ENCODE measurements at places on chromosomes 13 and 19. TPM values are rescaled to one million over a fixed set of nuclear protein-coding genes. Genes with fewer than 3 reads are reported as not detected.
A peak's percentile ranks its signal among the peaks of the same experiment; 100 is the strongest.

- no peaks in the 10 kb centered on the region for H3K4me1 ChIP-seq
- H3K36me3 ChIP-seq: no peaks in the 10 kb centered on the region
- DNase-seq: no peak
- no peak overlapping the region for H3K27ac ChIP-seq
- H3K27me3 ChIP-seq: no peaks in the 10 kb centered on the region
- no peak overlapping the region for H3K4me3 ChIP-seq
Measured at GRCh38 chr19:31096935-31097545, 252.2 kb downstream of the TSHZ3 start.

DNA sequence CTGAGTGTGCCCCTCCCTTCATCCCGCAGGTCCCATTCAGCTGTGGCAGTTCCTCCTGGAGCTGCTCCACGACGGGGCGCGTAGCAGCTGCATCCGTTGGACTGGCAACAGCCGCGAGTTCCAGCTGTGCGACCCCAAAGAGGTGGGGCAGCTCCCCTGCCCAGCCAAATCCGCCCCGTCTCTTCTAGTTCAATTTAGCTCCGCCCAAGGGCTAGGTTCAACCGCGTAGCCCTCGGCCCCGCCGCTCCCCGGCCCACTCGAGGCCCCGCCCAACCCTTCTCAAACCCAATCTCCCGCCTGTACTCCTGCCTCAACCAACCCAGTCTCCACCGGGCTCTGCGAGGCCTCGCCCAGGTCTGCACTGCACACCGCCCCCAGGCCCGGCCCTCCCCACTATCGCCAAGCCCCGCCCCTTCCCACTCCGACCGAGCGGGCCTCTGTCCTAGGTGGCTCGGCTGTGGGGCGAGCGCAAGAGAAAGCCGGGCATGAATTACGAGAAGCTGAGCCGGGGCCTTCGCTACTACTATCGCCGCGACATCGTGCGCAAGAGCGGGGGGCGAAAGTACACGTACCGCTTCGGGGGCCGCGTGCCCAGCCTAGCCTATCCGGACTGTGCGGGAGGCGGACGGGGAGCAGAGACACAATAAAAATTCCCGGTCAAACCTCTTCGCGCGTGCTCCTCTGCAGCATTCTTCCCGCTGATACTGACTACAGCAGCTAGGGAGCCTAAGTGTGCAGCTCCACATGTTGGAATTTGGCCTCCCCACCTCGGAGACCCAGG is 2.9 kb downstream of the ETV2 start:
- no peaks in the 10 kb centered on the region for H3K36me3 ChIP-seq
- peak overlapping the region; percentile 48 for H3K4me3 ChIP-seq
- H3K4me1 ChIP-seq: peaks cover 3% of the 10 kb centered on the region
- peak; percentile 97 for DNase-seq

DNA sequence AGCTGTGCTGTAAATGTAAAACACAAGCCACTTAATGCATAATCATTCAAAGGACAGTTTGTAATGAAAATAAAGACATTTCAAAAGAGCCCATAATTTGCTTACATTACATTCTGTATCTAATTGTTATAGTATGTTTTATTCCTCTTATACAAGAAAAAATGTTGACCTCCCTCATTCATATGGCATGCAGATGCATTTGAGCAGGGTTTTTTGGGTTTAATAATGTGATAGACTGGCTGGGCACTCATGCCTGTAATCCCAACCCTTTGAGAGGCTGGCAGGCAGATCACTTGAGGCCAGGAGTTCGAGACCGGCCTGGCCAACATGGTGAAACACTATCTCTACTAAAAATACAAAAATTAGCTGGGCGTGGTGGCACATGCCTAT is 11.6 kb upstream of the ARL11 start:
- no peak overlapping the region for H3K27ac ChIP-seq
- H3K36me3 ChIP-seq: no peaks in the 10 kb centered on the region
- H3K4me3 ChIP-seq: no peak overlapping the region
- H3K27me3 ChIP-seq: no peaks in the 10 kb centered on the region

Gene ZNF667
- 4.5 TPM for polyA plus RNA-seq

Gene ERFL
- 0.33 TPM for polyA plus RNA-seq

- no peak for DNase-seq
- no peaks in the 10 kb centered on the region for H3K27me3 ChIP-seq
- no peak overlapping the region for H3K4me3 ChIP-seq
Measured at GRCh38 chr19:38675611-38676010, 28.2 kb downstream of the ACTN4 start.

GRCh38 chr19:16095071-16095571 is 16.6 kb upstream of the RAB8A start:
- H3K4me3 ChIP-seq: no peak overlapping the region
- DNase-seq: no peak
- H3K27me3 ChIP-seq: no peaks in the 10 kb centered on the region
- H3K27ac ChIP-seq: peak overlapping the region; percentile 5
- no peaks in the 10 kb centered on the region for H3K4me1 ChIP-seq

DNA sequence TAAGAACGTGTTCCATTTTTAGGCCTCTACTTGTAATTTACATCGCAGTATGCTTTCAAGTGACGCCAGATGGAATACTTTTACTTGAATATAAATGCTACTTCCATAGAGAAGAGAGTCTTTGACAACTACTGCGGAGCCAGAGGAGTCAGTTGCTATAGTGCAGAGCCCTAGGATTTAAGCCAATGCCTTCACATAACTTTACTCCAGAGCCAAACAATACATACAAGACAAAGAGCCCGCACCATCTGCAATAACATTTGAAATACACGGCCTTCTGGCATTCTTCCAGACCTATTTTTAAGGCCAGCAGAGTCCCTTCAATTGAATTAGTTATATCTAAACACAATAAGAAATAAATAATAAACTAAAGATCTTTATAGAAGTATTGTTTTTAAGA is 59.4 kb downstream of the XPO4 start:
- no peaks in the 10 kb centered on the region for H3K36me3 ChIP-seq
- H3K27ac ChIP-seq: no peak overlapping the region
- H3K27me3 ChIP-seq: no peaks in the 10 kb centered on the region
- DNase-seq: no peak
- H3K4me1 ChIP-seq: no peaks in the 10 kb centered on the region
- no peak overlapping the region for H3K4me3 ChIP-seq

- H3K36me3 ChIP-seq: no peaks in the 10 kb centered on the region
- H3K4me1 ChIP-seq: peaks cover 16% of the 10 kb centered on the region
- DNase-seq: peak; percentile 69
- H3K27ac ChIP-seq: no peak overlapping the region
- no peak overlapping the region for H3K4me3 ChIP-seq
- no peaks in the 10 kb centered on the region for H3K27me3 ChIP-seq
Measured at GRCh38 chr13:51626749-51627148, 42.5 kb downstream of the WDFY2 start.

DNA sequence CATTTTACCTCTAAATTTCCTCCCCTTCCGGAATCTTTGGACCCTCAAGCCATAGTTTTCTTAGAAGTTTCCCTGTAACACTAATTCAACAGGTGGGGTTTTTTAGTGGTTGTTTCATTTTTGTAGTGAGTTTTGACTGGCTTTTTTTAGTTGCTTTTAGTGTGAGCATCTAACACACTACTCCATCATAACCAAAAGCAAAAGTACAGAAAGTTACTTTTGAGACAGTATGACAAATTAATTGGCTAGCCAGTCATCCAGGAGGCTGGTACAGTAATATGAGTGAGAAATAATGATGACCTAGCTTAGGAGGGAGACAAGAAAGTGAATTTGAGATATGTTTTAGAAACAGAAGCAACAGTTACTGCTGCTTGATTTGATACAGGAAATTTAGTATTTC is 71.5 kb downstream of the DNAJC15 start:
- no peaks in the 10 kb centered on the region for H3K27me3 ChIP-seq
- peaks cover 9% of the 10 kb centered on the region for H3K4me1 ChIP-seq
- no peak overlapping the region for H3K4me3 ChIP-seq
- no peak overlapping the region for H3K27ac ChIP-seq

GRCh38 chr13:112690283-112690929 is 568 bp downstream of the ATP11A start:
- H3K4me1 ChIP-seq: peaks cover 5% of the 10 kb centered on the region
- peak overlapping the region; percentile 94 for H3K27ac ChIP-seq
- peak; percentile 81 for DNase-seq
- no peaks in the 10 kb centered on the region for H3K36me3 ChIP-seq
- H3K4me3 ChIP-seq: peak overlapping the region; percentile 83

Gene GYS1
- 18.2 TPM for polyA plus RNA-seq

DNA sequence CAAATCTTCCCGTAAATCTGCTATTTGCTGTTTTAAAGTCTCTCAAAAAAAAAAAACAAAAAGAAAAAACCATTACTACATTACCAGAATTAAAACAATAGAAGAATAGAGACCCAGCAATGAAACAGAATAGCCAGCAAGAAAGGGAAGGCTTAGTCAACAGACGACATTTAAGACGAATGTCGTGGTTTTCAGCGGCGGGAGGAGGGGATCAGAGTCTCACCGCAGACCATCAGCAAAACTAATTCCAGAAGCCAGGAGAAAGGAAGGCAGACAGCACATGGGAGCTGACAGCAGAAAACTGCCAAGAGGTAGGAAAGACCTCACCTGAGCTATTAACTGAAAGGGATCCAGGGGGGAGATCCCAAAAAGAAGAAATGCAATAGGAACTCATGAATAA is 128.9 kb downstream of the RNF17 start:
- H3K36me3 ChIP-seq: no peaks in the 10 kb centered on the region
- H3K4me1 ChIP-seq: no peaks in the 10 kb centered on the region
- H3K4me3 ChIP-seq: no peak overlapping the region
- DNase-seq: no peak

DNA sequence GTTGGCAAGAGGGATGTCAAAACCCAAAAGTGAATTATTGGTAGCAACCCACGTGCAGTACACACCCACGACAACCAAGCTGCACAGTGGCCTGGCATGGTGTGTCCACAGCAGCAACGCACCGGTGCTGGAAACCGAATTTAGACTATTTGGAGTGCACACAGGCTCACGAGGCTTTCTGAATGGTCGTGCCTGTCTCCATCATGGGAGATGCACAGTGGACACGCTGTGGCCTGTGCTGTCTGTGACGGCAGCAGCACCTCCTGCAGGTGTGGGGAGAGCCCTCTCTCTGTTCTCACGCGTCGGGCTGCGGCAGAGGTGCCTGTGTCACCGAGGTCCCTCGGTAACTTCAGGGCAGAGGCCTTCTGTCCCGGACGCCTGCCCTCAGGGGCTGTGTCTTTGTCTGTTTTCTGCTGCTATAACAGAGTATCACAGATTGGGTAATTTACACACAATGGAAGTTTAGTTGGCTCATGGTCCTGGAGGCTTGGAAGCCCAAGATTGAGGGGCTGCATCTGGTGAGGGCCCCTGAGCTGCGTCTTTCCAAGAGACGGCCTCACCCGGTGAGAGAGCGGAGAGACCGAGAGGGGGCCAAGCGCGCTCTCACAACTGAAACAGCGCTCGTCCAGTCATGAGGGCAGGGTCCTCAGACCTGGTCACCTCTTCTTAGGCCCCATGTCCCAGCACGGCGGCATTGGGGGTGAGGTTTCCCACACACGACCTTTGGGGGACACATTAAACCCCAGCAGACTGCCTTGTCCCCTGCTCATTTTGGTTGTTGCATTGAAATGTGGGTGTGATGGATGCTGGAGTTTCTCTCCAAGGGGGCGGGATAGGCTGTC is 9.1 kb upstream of the MCF2L start:
- no peak for DNase-seq
- no peak overlapping the region for H3K4me3 ChIP-seq
- no peaks in the 10 kb centered on the region for H3K27me3 ChIP-seq
- H3K27ac ChIP-seq: no peak overlapping the region
- no peaks in the 10 kb centered on the region for H3K4me1 ChIP-seq

- no peak overlapping the region for H3K27ac ChIP-seq
- no peak overlapping the region for H3K4me3 ChIP-seq
Measured at GRCh38 chr13:49810567-49811526, 18.4 kb upstream of the KPNA3 start.

- H3K4me3 ChIP-seq: no peak overlapping the region
- no peaks in the 10 kb centered on the region for H3K36me3 ChIP-seq
Measured at GRCh38 chr13:107295416-107296140, 727.6 kb upstream of the ARGLU1 start.

Gene SIX5
- polyA plus RNA-seq: 42.5 TPM

Gene CCDC9
- 38.3 TPM for polyA plus RNA-seq

Gene CYP4F11
- polyA plus RNA-seq: 3.4 TPM

Gene GARIN5A
- polyA plus RNA-seq: 2.1 TPM

Gene DYRK1B
- polyA plus RNA-seq: 12.8 TPM

Gene CFAP97D2
- polyA plus RNA-seq: 3.0 TPM

DNA sequence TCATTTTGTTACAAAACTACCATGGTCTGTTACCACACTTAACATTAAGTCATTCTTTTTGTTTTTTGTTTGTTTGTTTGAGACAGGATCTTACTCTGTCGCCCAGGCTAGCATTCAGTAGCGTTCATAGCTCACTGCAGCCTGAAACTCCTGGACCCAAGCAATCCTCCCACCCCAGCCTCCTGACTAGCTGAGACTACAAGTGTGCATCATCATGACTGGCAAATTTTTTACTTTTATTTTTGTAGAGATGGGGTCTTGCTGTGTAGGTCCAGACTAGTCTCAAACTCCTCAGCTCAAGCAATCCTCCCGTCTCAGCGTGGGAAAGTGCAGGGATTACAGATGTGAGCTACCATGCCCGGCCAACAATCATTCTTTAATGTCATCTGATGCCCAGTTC is 3.3 kb downstream of the ALDH16A1 start:
- DNase-seq: no peak
- no peak overlapping the region for H3K4me3 ChIP-seq
- H3K27me3 ChIP-seq: no peaks in the 10 kb centered on the region
- no peaks in the 10 kb centered on the region for H3K36me3 ChIP-seq

Gene BRME1
- polyA plus RNA-seq: 15.3 TPM
